Activated naive CD4-positive, alpha-beta T cell (primary cell): ENCODE measurements at places on chromosomes 12 and 14.
A peak's percentile ranks its signal among the peaks of the same experiment; 100 is the strongest.

- no peak for DNase-seq
These were observed 4.2 kb downstream of the ACTN1 start for GRCh38 chr14:68974759-68975347.

- DNase-seq, result no peak
These were observed 743.5 kb downstream of the DIO2 start for GRCh38 chr14:79467835-79468234.

GRCh38 chr12:57890191-57891115, 43.9 kb upstream of the CTDSP2 start:
- DNase-seq, result no peak

- DNase-seq, result no peak
These were observed 98.2 kb downstream of the RAD52 start for GRCh38 chr12:851343-851742.

GRCh38 chr12:93889516-93890212, 212.5 kb downstream of the CRADD start:
- no peak for DNase-seq

DNA sequence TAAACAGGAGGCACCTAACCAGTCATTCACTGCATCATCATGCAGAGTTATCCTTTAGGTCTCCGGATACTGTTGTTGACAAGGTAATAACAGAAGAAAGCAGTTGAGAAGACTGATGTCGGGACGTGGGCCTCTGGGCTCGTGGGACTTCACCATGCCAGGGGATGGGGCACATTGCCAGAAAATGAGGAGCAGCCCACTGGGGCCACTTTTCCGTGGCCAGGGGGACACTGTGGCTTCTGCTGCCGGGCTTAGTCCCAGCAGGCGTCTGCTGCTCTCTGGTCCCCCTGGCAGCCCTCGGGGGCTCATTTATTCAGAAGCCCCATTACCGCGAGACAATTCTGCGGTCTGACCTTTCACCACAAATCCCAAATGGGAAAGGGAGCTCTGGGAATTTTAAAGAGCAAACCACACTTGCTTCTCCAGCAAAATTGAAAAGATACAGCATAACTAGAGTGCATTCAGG, 201.2 kb downstream of the DAD1 start:
- no peak for DNase-seq

- no peak for DNase-seq
These were observed 286.7 kb downstream of the ZFP36L1 start for GRCh38 chr14:68506021-68506644.

GRCh38 chr12:122517877-122518276, 8.9 kb downstream of the RSRC2 start:
- no peak for DNase-seq

DNA sequence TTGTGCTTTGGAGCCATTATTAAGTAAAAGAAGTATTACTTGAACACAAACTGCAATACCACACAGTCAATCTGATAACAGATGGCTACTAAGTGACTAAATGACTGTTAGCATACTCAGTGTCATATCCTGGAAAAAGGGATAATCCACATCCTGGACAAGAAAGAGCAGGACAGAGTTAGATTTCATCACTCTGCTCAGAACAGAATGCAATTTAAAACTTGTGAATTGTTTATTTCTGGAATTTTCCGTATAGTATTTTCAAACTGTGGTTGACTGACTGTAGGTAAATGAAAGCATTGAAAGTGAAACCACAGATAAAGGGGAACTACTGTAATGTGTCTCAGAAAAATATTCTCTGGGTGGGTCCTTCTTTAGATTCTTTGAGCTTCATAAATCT, 458.8 kb downstream of the TMEM117 start:
- DNase-seq, result no peak

DNA sequence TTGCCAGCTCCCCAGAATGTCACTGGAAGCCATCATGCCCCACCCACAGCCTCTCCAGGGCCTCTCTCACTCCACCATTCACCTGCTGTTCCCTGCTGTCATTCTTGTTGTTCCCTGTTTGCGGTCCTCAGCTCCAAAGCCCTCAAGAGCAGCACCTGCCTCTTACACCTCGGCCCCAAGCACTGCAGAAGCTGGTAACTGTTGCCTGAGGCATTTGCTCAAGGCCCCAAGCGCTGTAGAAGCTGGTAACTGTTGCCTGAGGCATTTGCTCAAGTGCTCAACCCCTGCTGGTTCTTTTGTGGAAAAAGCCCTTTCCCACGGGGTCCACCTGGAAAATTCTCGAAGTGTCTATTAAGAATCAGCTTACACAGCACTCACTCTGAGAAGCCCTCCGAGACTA, 78.0 kb downstream of the ARL6IP4 start:
- no peak for DNase-seq

- DNase-seq, result no peak
These were observed 158.8 kb downstream of the TMTC3 start for GRCh38 chr12:88300931-88301330.

GRCh38 chr14:29930283-29930682, 2.6 kb upstream of the PRKD1 start:
- no peak for DNase-seq

DNA sequence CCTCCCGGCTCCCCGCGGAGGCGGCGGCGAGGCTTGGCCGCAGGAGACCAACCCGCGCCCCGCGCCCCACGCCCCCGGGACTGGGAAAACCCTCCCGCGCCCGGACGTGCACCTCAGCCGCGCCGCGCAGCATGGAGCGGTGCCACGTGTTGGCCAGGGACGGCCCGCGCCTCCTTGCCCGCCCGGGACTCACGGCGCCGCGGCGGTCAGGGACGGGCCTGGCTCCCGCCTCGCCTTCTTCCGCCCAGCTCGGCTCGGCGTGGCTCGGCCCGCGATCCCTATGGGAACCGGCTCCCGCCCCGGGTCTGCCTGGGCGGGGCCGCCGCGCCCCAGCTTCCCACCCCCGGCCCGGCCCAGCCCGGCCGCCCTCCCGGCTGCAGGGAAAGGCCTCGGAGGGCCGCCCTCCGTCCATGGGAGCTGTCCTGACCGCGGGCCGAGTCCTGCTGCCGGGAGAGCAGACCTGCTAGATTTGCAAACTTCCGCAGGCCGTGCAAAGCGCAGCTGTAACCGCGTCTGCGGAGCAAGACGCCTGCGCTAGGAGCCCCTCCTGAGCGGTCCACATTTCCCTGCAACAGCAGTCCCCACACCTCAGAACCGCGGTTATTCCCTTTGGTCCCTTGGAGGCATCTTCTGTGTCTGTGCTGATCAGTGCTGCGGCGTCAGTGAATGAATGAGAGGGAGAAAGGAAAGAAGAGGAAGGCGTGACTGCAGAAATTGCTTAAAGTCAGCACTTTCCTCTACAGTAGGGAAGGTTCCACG, at the start of gene CDKL1:
TSS of gene CDKL1 (minus strand) at position 251 of the 759 bp plus-strand sequence. CDS start 1,013 bp downstream, outside the sequence.
- DNase-seq, result peak; percentile 8

DNA sequence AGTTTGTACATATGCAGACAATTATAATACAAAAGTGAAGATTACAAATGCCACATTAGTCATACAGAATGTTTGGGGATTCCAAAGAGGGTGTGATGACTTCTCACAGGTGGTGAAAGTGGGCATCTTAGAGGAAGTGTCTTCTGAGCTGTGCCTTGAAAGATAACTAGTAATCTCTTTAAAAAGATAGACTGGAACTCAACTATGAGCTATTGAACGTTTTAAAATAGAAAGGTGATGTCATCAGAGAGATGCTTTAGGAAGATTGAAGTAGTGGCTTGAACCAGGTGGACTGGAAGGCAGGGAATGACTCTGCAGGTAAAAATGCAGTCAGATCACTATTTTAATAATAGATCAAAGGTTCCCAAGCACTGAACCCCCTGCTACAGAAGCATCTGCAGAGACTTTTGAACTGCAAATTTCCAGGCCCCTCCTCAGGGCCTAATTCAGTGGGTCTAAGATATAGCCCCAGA, 50.3 kb downstream of the SYT1 start:
- DNase-seq, result no peak

DNA sequence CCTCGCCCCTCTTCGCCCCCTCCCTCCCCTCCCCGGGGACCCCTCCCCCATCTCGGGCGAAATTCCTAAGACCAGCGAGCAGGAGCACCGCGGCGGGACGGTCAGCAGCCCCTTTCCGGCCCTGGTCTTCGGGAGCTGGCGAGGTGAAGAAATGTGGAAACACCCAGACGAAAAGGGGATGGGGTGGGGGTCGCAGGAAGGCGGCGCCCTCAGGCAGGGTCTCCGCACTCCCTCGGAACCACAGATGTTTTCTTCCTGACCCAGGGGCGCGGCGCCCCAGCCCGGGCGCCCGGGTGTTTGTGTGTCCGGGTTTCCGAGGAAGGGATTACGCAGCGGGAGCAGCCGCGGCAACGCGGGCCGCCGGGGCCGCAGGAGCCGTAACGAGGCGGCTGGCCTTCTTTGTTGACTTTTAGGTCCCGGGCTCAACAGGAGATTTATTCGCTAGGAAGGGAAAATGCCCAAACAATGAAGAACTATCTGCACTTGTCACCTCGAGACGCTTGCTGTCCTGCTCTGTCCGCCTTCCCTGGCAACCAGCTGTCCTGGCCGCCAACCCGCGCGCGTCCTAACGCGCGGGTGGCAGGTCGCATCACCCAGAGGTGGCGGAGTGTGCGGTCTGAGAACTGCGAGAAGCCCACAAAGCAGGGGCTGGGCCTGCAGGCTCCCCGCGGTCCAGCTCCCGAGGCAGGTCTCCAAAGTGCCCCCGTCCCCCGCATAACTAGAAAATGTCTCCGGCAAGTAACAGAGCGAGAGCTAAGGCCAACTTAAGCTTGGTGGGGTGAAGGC, 7.0 kb downstream of the FOXA1 start:
- no peak for DNase-seq

- no peak for DNase-seq
These were observed 189.3 kb upstream of the LHX5 start for GRCh38 chr12:113660936-113661335.

DNA sequence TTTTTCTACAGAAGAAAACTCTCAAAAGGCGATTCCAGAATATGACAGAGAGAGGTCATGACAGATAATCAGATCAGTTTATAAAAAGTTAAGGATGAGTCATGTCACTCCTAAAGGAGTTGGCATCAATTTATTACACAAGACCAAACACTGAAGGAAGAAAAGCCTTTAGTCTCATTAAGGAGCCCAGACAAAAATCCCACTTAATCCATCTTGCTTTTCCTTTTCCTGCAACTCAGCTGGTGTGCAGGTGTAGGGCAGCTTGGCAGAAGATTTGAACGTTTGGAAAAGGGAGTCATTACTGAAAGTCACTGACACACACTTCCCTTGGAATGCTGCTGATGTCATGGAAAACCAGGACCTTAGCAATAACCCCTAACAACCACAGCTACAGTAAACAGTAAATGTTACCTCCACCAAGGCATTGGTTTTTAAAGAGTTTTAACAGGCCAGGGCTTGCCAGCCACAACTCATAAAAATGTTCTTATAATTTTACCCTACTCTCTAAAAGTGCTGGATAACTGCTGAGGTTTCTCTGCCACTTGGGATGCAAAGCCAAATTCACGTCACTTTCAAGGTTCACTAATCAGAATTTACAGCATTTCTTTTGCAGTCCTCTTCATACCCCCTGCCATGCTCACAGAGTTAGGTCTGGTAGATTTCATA, 320.6 kb downstream of the RAD51B start:
- no peak for DNase-seq

DNA sequence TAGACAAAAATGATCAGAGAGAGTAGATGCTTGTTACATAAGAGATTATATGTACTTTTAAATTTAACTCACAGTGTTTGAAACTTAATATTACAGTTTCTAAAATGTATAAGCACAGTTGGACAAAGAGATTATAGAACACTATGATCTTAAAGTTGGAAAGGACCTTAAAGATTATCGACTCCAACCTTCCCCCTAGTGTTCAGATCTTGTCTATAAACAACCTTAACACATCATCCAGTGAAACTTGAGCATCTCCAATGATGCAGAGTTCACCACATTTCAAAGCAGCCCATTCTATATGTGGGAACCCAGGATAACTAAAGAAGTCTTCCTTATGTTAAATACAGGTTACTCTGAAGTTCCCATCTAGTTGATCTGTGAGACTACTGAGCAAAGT, 480.8 kb downstream of the RMST start:
- DNase-seq, result no peak

- no peak for DNase-seq
These were observed 414.5 kb downstream of the PCNX1 start for GRCh38 chr14:71321574-71322315.

DNA sequence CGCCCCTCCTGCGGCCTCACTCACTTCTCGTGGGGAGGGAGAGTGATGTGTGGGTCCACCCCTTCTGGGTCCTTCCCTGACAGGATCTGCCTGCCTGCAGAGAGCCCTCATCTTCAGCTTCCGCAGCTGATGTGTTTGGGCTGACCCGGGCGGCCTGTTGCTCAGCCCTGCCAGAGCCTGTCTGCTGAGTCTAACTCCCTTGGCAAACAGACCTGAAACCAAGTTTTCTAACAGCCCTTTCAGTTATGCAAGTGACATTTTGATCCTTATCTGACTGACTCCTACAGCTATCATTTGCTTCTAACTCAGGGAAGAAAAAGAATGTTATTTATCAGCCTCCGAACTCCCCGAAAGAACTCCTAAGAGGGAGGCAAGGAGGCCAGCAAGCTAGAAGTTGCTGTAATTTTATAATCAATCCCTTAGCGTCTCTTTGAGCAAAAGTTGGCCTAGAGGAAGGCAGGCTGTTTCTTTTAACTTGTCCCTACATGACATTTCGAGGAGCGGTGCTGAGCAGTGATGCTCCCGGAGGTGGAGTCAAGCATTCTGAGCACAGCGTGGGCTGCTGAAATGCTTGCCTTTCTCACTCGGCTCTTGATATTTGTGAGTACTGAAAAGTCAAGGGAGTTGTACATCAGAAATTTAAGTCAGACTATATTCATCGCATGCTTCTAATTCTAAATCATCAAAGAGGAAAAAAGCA, 31.5 kb upstream of the CACNA2D4 start:
- no peak for DNase-seq

- peak; percentile 9 for DNase-seq
These were observed 67.2 kb downstream of the CCDC92 start for GRCh38 chr12:123905319-123905925.

DNA sequence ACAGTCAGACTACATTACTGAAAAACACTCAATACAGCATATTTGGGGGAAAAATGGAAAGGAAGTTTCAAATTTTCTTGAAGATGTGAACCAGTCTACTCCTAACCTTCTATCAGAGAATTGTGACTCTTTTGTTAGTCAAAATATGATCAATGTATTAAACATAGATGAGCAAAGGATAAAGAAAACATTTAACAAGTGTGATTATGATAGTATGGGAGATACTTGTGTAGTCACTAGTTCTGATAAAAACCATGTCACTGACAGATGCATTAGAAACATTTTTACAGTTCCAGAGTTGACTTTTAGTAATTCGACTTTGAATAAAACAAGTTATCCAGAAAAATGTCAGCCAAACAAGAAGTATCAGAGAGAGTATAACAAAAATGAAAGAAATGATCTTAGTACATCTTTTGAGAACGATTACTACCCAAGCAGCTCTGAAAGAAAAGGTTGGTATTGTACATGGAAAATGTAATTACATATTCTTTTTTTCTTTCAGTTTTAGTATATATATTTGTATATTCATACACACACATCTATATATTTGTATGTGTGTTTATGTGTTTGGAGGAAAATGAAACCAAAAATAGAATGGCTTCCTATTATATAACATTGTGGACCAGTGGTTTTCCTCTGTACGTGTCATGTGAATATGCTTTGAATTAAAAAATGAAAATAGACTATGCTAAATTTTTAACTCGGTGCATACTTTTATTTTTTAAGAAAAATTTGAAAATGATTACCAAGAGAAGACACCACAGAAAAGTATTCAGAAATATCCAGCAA, 63.3 kb upstream of the ABCD2 start:
- DNase-seq, result no peak
